ENCODE measurements at places on chromosomes 16 and 17.

- peak; percentile 59 for DNase-seq
- no peaks in the 10 kb centered on the region for H3K36me3 ChIP-seq
- peaks cover 57% of the 10 kb centered on the region for H3K4me1 ChIP-seq
- peaks cover 23% of the 10 kb centered on the region for H3K27me3 ChIP-seq
- no peak overlapping the region for H3K27ac ChIP-seq
Observed at GRCh38 chr17:1997927-1998742, 27.0 kb downstream of the RTN4RL1 start.

DNA sequence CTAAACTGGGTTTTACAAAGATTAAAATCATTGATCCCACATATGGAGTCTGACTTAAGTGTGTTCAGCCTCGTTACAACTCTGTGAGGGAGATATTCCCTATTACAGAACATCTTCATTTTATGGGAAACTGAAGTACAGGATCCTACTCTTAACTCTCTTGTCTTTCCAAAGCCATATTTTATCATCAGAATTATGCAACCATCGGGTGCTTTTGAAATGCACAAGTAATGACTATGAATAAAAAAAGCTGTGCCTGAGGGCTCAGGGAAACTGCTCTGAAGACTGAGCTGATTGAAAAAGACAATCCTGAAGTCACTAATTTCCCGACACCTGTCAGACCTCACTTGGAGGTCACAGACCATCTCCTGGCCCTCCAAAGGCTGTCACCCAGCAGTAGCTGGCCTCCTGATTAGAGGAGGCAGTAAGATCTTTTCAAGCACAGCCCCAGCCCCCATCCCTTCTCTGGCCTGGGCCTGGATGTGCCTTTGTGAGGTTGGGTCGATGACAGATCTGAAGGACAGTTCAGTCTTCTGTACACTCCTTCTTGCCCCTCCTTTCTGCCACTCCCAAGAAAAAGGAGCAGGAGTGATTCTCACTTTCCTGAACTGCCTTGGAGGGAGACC is 5.6 kb downstream of the AKAP1 start:
- peaks cover 59% of the 10 kb centered on the region for H3K4me1 ChIP-seq
- DNase-seq = no peak
- no peak overlapping the region for H3K27ac ChIP-seq
- peaks cover 23% of the 10 kb centered on the region for H3K27me3 ChIP-seq
- H3K36me3 ChIP-seq = peaks cover 4% of the 10 kb centered on the region

- peaks cover 68% of the 10 kb centered on the region for H3K4me1 ChIP-seq
- DNase-seq = peak; percentile 12
- H3K27ac ChIP-seq = peak overlapping the region; percentile 100
- peaks cover 6% of the 10 kb centered on the region for H3K27me3 ChIP-seq
- H3K4me3 ChIP-seq = peak overlapping the region; percentile 90
Observed at GRCh38 chr16:20901436-20902112, 1.0 kb downstream of the LYRM1 start.

GRCh38 chr16:30743716-30744115 is 4.5 kb upstream of the PHKG2 start:
- no peaks in the 10 kb centered on the region for H3K27me3 ChIP-seq
- no peak overlapping the region for H3K4me3 ChIP-seq
- no peak for DNase-seq
- H3K4me1 ChIP-seq = peaks cover 22% of the 10 kb centered on the region
- peak overlapping the region; percentile 4 for H3K27ac ChIP-seq

- peaks cover 22% of the 10 kb centered on the region for H3K4me1 ChIP-seq
- H3K4me3 ChIP-seq = no peak overlapping the region
- peak; percentile 65 for DNase-seq
- no peaks in the 10 kb centered on the region for H3K36me3 ChIP-seq
- H3K27ac ChIP-seq = no peak overlapping the region
- H3K27me3 ChIP-seq = peaks cover 14% of the 10 kb centered on the region
Observed at GRCh38 chr16:73196670-73197069, 148.7 kb upstream of the ZFHX3 start.

DNA sequence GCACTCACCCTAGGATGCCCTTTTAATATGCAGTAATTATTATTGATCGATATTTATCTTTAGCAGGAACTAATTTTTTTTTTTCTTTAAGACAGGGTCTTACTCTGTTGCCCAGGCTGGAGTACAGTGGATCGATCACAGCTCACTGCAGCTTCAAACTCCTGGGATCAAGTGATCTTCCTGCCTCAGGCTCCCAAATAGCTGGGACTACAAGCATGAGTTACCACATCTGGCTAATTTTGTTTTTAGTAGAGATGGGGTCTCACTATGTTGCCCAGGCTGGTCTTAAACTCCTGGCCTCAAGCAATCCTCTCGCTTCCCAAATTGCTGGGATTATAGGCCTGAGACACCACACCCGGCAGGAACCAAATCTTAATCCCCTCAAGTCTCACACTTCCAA is 29.3 kb downstream of the KIAA0753 start:
- no peak overlapping the region for H3K4me3 ChIP-seq
- H3K36me3 ChIP-seq = peaks cover 60% of the 10 kb centered on the region
- no peak overlapping the region for H3K27ac ChIP-seq

GRCh38 chr17:57567251-57567650 is 177.8 kb downstream of the CCDC182 start:
- H3K4me3 ChIP-seq = no peak overlapping the region
- H3K4me1 ChIP-seq = peaks cover 94% of the 10 kb centered on the region
- H3K27me3 ChIP-seq = no peaks in the 10 kb centered on the region
- peaks cover 41% of the 10 kb centered on the region for H3K36me3 ChIP-seq

DNA sequence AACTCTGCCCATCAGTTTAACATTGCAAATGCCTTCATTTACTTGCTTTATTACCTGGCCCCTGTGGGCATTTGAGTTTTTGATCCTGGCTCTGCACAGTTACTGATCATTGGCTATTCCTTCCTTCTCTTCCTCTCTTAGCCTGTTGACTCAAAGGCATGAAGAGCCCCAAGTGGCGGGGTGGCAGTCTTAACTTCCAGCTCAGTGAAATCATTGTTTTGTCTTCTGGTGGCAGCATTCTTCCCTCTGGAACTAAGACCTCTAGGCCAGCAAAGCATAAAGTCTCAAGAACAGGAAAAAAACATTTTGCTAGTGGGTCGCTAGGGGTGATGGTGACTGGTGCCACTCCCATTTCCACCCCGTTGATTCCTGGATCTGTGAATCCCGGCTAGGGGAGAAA is 52.3 kb upstream of the MRTFB start:
- DNase-seq = no peak
- H3K27me3 ChIP-seq = peaks cover 12% of the 10 kb centered on the region
- H3K27ac ChIP-seq = peak overlapping the region; percentile 26
- H3K4me1 ChIP-seq = peaks cover 23% of the 10 kb centered on the region
- no peak overlapping the region for H3K4me3 ChIP-seq

DNA sequence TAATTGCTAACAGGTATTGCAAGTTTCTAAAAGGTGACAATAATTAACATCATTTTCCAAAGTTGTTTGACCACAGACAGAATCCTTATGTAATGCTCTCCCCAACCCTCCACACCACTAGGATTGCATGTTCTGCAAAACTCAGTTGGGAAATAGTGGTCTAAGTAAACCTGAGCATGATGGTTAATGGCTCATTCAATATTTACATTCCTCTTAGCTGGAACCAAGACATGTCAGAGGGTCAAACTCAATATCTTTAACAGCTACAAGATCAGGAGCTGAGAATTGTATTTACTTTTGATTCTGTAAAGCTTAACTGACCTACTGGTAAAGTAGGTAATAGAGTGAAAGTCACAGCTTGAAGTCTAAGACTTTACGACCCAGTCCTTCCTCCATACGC is 10.2 kb downstream of the MFSD6L start:
- peaks cover 10% of the 10 kb centered on the region for H3K4me1 ChIP-seq
- no peak for DNase-seq
- no peak overlapping the region for H3K4me3 ChIP-seq
- no peaks in the 10 kb centered on the region for H3K36me3 ChIP-seq
- no peak overlapping the region for H3K27ac ChIP-seq
- peaks cover 7% of the 10 kb centered on the region for H3K27me3 ChIP-seq

GRCh38 chr16:88491560-88492310 is 38.7 kb downstream of the ZFPM1 start:
- H3K4me3 ChIP-seq = no peak overlapping the region
- no peaks in the 10 kb centered on the region for H3K27me3 ChIP-seq
- no peaks in the 10 kb centered on the region for H3K36me3 ChIP-seq
- H3K4me1 ChIP-seq = peaks cover 4% of the 10 kb centered on the region
- DNase-seq = no peak

GRCh38 chr17:76447931-76448652 is 4.9 kb downstream of the UBE2O start:
- peaks cover 8% of the 10 kb centered on the region for H3K36me3 ChIP-seq
- DNase-seq = no peak
- H3K27ac ChIP-seq = peak overlapping the region; percentile 43

GRCh38 chr17:28710861-28711722 is 596 bp downstream of the PROCA1 start:
- H3K4me1 ChIP-seq = peaks cover 60% of the 10 kb centered on the region
- peaks cover 37% of the 10 kb centered on the region for H3K36me3 ChIP-seq
- peak overlapping the region; percentile 100 for H3K27ac ChIP-seq
- peak; percentile 97 for DNase-seq

- no peaks in the 10 kb centered on the region for H3K27me3 ChIP-seq
- DNase-seq = no peak
- H3K27ac ChIP-seq = no peak overlapping the region
- H3K36me3 ChIP-seq = no peaks in the 10 kb centered on the region
Observed at GRCh38 chr16:47734987-47735594, 274.0 kb downstream of the PHKB start.

DNA sequence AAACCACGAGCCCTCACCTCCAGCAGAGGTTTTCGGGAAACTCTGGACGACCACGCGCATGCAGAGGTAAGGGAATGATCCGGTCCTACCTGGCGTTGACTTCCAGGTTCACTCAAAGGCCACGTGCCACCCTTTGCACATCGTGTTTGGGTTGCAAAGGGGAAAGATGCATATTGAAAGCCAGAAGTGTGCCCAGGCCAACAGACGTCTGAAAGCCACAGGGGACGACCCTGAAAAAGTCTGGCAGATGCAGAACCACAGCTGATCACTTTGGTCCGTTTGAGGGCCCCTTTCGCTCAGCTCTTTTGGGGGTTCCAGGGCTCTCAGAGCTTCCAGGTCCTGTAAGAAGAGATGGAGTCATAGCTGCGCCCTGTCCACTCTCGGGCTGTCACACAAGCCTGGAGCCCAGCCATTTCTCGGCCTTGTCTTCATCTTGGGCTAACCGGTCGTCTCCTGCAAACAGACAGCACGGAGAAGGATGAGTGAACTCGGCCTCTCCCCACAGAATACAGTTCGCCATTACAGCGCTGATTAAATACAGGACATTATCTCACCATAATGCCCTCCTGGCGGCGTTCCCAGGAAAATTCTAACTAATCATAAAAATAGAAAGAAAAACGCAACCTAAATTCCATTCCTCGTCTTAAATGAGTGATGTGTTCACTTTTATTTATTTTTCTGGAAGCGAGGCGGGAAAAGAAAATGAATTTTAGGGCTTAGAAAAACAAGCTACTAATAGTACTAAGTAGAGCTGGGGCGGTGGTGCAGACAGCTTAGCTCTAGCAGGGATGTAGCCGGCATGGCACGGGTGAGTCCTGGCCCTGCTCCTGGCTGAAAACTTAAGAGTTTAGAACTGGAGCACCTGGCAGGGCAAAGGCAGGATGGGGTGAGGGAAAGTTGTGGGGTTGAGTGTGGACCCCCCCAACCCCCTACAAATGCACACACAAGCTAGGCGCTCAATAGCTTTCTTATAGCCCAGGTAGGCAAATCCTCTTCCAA is 45.5 kb upstream of the ZFHX3 start:
- peaks cover 32% of the 10 kb centered on the region for H3K4me1 ChIP-seq
- H3K27me3 ChIP-seq = peaks cover 12% of the 10 kb centered on the region
- peak overlapping the region; percentile 55 for H3K27ac ChIP-seq

DNA sequence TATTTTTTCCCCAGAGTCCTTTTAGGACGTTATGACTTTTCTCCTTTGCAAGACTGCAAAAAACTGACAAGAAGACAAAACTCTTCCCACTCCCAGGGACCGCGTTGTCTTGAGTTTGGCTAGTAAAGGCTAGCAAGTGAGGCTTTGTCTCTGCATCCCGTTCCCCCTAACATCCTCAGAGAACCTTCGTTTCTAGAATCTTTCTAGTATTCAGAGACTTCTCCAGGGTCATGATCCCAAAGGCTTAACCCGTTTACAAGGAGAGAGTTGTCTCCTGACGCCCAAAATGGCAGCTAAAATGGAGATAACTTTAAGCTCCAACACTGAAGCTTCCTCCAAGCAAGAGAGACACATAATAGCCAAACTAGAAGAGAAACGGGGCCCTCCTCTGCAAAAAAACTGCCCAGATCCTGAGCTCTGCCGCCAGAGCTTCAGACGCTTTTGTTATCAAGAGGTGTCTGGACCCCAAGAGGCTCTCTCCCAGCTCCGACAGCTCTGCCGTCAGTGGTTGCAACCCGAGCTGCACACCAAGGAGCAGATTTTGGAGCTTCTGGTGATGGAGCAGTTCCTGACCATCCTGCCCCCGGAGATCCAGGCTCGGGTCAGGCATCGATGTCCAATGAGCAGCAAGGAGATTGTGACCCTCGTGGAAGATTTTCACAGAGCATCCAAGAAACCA is 843 bp downstream of the ZNF174 start:
- peak overlapping the region; percentile 94 for H3K4me3 ChIP-seq
- peak overlapping the region; percentile 56 for H3K27ac ChIP-seq
- peaks cover 14% of the 10 kb centered on the region for H3K4me1 ChIP-seq
- DNase-seq = peak; percentile 12
- peaks cover 3% of the 10 kb centered on the region for H3K27me3 ChIP-seq
- H3K36me3 ChIP-seq = peaks cover 83% of the 10 kb centered on the region

GRCh38 chr17:77369544-77369971 is 228.8 kb downstream of the SEC14L1 start:
- peaks cover 4% of the 10 kb centered on the region for H3K36me3 ChIP-seq
- peaks cover 3% of the 10 kb centered on the region for H3K27me3 ChIP-seq
- peaks cover 75% of the 10 kb centered on the region for H3K4me1 ChIP-seq
- no peak overlapping the region for H3K27ac ChIP-seq
- peak; percentile 1 for DNase-seq

DNA sequence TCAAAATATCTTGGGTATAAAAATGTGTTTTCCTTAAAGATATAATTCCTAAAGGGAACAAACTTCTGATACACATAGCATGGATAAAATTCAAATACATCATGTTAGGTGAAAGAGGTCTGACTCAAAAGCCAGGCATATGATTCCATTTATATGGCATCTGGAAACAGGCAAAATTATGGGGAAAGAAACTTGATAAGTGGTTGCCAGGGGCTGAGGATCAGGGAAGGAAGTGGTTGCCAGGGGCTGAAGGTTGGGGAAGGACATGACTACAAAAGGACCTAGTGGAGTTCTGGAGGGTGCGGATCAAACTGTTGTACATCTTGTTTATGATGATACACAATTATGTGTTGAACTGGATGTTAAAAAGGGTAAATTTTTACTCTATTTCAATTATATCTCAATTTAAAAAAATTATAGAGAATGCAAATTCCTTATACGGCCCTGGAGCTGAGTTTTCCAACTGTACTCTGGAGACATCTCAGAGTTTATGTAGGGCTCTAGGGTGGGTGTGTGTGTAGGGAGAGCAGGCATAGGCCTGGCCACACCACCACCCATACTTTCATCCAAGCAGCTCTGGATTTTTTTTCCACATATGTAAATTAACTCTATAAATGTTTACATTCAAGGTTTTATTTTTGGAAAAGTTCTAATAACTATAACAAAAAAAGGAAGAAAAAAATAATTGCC is 55.0 kb downstream of the AMFR start:
- H3K27me3 ChIP-seq = no peaks in the 10 kb centered on the region
- peaks cover 55% of the 10 kb centered on the region for H3K4me1 ChIP-seq
- H3K27ac ChIP-seq = peak overlapping the region; percentile 88
- H3K36me3 ChIP-seq = peaks cover 53% of the 10 kb centered on the region

Measured in nephron progenitor cell (in vitro differentiated cells).